ENCODE measurements at places on chromosomes 13 and 19.

DNA sequence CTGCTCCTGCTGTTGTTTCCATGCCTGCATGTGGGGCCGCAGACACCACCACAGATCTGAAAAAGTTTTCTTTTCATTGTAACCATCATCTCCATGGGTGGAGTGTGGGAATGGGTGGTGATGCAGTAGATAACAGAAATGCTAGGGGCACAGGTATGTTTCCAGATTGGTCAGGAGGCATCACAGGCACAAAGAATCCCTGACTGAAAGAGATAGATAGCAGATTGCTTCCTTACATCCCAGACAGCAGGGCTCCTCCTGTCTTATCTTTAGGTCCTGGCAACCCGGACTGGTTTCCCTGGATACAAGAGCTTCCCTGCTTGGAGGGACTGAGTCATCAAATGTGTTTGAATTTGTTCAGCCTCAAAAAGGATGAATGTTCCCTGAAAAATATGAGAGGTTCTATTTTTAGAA is 1937.6 kb downstream of the PCDH9 start:
- DNase-seq, result peak; percentile 16

DNA sequence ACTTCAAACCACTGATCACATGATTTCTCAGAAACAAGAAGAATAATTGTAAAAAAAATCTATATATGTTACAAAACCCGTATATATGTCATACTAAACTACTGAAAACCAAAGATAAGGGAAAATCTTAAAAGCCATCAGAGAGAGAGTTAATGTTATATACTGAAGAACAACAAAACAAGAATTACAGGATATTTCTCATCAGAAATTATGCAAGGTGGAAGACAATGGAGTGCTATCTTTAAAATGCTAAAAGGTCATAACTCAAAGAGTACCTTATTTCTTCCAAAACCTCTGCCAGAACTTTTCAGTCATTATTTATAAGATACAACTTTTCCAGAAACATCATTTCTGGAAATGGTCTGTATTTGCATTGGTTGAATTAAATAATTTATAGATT is 256.8 kb downstream of the RBM26 start:
- no peak for DNase-seq

GRCh38 chr13:76868371-76868770 is 17.8 kb downstream of the KCTD12 start:
- no peak for DNase-seq

DNA sequence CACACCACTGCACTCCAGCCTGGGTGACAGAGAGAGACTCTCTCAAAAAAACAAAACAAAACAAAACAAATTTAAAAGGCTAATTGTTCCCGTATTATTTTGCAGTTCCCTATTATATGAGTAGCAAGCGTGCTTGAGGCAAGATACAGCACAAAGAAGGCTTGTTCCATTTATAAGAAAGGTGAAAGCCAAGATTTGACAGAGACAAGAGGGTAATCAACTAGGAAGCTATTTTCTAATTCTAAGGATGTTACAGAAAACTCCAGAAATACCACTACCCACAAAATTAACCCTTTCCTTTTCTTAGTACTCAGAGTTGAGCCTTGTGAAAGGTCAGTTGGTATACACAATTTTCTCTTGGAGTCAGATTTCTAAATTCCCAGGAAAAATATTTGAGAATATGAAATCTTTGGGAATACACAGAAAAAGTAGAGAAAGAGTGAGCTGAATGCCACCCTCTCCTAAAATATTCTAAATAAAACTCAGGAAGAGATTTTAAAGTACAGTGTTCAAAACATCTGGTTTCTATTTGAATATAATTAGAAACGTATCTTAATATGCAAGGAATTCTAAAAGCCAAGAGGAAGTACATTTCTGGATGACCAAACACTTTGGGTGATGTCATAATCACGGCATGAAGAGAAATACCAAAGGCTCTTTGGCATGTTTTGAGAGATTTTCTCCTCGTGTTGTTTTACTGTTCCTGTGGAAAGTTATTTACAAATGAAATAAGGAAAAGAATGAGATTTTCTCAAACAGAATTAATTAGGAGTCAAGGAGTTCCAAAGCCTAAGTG is 63.0 kb upstream of the FLT1 start:
- DNase-seq, result no peak

- DNase-seq, result peak; percentile 50
Observed at GRCh38 chr13:57632276-57633140, 964 bp downstream of the PCDH17 start.

GRCh38 chr13:32191452-32191998 is 123.6 kb downstream of the ZAR1L start:
- DNase-seq, result no peak

GRCh38 chr19:38718747-38719543 is 25.3 kb downstream of the CAPN12 start:
- DNase-seq, result peak; percentile 79

All from ELF-1 (cell line).